Suppressor macrophage treated with lipopolysaccharide for 1 hour (primary cell): ENCODE measurements at places on chromosomes 11 and 22.
A peak's percentile ranks its signal among the peaks of the same experiment; 100 is the strongest.

- no peak for DNase-seq
These were observed 28.3 kb upstream of the PARVB start for GRCh38 chr22:43995798-43996169.

- peak; percentile 15 for DNase-seq
These were observed 6.9 kb upstream of the CATSPER1 start for GRCh38 chr11:66032957-66033735.

DNA sequence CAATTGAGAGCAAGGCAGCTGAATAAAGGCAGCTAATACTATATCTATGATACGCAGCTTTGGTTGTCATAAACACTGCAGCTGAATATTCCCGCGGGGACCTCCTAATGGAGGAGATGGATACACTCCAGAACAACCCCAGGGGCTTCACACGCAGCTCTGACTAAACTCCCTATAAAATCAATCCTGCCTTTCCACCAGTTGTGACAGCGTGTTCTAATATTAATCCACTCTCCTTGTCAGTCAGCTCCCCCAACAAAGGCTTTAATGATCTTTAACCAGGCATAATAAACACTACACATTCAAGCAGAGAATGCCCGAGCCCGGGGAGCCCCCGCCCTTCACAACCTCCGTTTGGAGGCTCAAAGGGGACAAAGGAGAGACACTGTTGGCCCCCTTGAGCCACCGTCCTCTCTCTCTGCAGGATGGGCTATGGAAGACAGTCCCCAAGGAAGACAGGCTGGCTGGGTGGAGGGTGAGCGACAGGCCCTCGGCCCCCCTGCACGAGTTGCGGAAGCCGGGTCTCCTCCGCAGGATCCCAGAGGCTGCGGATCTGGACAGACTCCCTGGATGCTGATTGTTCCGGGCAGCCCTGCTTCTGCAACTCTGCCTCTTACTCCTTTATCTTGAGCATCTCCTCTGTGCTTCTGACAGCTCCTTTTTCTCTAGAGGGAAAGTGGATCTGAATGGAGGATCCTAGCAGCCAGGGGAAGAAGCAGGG, 565.2 kb downstream of the BUD13 start:
- no peak for DNase-seq

- peak; percentile 83 for DNase-seq
These were observed 5.3 kb downstream of the VSIG2 start for GRCh38 chr11:124746621-124747243.

DNA sequence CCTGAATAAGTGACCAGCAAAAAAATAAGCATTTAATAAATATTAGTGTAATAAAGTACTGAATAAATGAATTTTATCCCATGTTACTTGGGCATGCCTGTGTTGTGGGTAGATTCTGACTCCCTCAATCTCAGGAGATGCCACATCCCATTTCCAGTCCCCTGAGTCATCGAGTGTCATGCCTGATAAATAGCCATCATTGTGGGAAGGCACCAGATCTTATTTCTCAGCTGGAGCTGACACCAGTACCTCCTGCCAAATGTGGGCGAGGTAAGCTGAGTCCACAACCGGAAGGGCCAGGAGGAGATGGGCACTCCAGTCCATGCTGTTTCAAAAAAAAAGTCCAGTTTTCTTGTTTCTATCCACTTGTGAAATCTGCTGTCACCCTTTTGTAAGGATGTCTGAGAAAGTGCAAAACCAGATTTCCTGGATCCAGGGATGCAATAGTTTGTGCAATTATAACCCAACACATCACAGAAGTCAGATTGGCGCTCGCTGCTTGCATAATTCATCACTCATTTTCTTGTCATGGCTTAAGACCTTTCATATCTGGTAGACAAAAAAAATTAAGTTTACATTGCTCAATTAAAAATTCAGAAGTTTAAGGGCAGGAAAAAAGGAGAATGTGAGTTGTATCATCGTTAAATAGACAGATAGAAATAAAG, 311.6 kb downstream of the MIAT start:
- DNase-seq: no peak

DNA sequence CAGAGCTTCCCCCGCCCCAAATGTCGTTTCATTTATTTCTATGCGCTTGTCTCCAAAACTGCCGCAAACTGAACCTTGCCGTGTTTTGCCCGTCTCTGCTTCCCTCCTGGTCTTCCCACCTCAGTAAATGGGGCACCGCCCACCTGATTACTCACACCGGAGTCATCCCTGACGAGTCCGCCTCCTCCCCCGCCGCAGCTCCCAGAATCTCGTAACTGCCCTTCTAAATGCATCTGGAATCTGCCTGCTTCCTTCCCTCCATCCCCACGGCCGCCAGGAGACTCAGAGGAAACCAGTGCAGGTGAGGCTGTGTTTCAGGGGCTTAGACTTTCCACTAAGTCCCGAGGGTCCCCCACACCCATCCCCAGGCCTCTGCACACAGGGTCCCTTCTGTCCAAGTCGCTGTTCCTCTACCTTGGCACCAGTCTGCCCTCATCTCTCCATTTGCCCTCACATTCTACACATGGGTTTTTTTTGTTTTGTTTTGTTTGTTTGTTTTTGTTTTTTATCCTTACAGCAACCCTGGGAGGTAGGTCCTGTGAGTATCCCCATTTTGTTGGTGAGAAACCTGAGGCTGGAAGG, 62.6 kb upstream of the PHF21B start:
- DNase-seq: peak; percentile 56

GRCh38 chr22:21991774-21992173, 9.2 kb upstream of the TOP3B start:
- DNase-seq: no peak

- no peak for DNase-seq
These were observed 22.0 kb downstream of the FAT3 start for GRCh38 chr11:92246630-92247029.

DNA sequence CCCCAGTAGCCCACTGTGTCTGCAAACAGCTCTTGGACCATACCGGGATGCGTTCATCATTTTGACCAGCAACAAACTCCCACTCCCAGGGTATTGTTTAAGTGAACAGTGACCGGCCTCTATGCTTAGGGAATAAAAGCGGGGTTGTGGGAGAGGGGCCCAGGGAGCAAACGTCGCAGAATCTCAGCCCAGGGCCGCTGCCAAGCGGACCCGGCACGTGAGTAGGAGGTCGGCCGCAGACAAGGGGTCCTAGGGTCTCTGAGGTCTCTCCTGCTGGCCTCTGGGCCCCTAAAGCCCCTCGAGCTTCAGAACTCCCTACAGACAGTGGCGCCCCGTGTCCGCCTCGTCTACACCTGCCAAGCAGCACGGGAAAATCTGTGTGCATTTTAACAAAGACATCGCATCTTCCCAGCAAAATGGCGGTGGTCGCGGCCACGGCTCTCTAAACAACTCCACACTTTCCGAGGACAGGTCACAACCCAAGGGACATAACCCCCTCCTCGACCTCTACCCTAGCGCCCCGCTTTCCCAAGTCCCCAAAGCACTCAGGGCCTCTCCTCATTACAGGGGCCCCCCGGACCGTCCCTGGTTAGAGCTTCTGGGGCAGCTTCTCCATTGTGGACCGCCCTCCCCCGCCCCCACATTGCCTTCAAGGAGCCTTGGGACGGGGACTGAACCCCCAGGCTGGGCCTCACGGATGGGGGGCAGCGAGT, 3.9 kb upstream of the GCAT start:
- DNase-seq: no peak

DNA sequence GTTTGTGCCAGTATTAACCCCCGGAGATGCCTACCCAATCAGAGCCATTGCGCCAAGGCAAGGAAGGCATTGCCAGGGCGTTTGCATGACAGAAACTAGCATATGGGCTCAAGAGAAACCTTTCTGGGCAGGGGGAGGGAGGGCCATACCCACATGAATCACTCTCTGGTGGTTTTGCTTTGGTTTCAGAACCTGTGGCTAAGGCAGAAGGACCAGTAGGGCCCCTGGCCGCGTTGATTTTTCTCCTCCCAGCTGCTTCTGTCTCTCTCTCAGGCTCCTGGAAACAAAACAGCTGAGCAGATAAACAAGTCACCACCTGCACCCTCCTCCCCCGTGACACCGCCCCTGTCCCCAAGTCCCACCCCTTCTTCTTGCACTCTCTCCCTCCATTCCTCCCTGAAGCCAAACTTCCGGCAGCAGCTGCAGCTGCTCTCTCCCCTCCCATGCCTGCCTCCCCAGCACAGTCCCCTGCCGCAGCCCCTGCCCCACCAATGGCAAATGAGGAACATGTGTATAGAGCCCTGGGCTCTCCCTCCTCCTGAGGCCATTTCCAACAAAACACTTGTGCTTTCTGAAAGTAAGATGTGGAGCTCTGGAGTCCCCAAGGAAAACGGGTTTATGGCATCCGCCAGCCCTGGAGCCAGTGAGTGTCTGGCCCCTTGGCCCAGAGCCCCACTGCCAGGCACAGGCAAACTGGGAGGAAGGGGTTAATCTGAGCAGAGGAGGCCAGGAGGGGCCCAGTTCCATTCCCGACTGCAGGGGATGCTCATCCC, 39.0 kb upstream of the ADA2 start:
- DNase-seq: peak; percentile 67

GRCh38 chr11:46248289-46249102, 29.0 kb upstream of the CREB3L1 start:
- peak; percentile 61 for DNase-seq

DNA sequence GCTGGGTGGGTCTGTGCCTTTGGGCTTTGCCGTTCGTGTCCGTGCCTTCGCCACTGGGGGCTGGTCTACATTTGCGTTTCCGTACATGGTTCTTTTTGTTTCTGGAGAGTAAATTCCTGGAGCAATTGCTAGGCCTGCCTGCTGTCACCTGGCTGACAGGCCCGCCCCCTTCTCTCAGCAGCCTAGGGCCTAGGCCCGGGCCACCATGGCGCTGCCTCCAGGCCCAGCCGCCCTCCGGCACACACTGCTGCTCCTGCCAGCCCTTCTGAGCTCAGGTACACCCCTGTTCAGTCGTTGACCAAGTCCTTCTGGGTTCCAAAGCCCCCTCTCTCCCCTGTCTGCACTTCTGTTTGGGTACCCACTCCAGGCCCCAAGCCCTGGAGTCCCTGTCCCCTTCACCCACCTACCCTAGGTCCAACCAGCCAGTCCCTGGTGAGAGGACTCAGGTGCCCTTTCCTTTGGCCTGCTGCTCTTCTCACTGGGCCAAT, 649 bp downstream of the TMEM25 start:
- DNase-seq: no peak

DNA sequence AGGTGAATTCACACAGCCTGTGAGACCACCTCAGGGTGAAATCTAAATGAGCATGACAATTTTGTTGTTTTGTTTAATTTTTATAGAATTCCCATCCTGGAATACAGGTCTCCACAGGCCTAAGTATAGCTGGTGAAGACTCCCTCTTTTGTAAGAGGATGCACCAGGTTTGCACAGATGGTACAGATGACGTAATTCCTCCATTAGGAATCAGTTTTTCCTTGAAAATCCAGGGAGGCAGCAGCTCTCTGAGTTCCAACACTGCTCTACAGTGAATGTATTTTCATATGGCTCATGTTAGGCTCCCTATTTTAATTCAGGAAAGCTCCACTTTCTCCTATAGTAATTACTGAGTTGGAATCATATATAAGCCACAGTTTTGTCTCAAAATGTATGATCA, 47.2 kb downstream of the USP28 start:
- DNase-seq: no peak

DNA sequence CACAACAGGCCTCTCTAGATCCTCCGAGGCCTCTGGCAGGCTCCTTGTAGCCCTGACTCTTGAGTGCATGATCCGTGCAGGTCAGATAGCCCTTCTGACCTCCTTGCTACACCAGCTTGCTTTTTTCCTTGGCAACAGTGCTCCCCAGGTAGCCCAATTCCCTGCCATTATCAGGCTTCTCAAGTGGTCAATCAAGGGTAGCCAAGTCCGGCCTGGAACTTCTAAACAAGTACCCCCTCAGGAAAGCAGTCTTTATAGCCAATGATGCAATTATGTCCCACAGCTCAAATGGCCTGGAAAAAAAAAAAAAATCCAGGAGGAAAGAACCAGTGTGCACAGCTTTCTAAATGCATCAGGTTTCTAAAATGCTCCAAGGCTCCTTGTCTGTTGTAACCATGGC, 59.8 kb downstream of the TENM4 start:
- DNase-seq: no peak

GRCh38 chr22:36028646-36029405, at the start of gene RBFOX2:
TSS of gene RBFOX2 (minus strand) at chr22:36028824. CDS start at chr22:36028425, 399 bp downstream.
- peak; percentile 83 for DNase-seq

DNA sequence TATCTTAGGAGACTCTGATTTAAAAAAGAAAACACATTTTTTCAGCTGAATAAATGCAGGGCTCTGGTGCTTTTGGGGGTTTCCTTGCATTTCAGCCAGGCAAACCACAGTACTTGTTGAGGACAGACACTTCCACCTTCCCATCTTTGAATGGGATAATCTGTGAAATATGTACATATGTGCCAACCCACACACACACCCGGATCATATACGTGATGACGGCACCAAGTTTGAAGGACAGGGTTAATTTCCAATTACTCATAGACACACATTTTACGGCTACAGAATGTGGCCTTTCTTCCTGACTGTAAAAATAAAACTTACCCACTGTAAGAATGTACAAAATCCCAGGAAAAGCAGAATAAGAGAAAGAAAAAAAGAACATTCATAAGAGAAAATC, 104.4 kb downstream of the MPPED2 start:
- DNase-seq: no peak

DNA sequence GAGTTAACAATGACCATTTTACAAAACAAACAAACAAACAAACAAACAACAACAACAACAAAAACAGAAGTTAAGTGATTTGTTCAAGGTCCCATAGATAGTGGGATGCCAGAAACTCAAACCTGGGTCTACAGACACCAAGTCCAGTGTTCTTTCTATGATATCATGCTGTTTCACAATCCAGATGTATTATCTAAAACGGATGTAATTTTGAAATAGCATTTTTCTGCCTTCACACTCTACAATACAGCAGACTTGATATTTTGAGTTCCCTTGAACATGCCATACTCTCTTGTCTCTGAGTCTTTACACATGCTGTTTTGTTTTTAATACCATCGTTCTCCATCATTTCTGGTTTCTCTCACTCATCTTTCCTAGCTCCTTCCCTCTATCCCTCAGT, 104.5 kb downstream of the RELT start:
- peak; percentile 50 for DNase-seq

DNA sequence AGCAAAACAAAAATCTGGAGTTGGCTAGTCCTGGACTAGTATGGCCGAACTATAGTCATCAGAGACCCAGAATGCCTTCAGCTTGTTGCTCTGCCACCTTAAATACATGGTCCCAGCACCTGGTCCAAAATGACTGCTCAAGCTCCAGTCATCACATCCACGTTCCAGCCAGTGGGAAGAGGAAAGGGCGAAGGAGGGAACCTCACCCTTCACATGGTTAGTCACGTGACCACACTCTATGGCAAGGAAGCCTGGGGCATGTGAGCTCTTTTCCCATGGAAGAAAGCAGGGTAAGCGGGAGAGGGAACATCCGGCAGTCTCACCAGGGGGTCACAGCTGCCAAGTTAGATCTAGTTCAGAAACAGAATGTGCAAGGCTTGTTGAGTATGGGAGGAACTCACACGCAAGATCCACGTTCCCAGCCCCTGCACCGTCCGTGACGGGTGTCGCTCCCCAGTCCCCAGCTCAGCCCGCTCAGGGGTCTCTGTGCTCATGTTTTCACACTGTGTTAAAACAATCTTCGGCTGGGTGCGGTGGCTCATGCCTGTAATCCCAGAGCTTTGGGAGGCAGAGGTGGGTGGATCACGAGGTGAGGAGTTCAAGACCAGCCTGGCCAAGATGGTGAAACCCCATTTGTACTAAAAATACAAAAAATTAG, 1.9 kb upstream of the ANO9 start:
- DNase-seq: no peak
